ENCODE measurements at places on chromosomes 2 and 18. TPM values are rescaled to one million over a fixed set of nuclear protein-coding genes. Genes with fewer than 3 reads are reported as not detected.
A peak's percentile ranks its signal among the peaks of the same experiment; 100 is the strongest.

DNA sequence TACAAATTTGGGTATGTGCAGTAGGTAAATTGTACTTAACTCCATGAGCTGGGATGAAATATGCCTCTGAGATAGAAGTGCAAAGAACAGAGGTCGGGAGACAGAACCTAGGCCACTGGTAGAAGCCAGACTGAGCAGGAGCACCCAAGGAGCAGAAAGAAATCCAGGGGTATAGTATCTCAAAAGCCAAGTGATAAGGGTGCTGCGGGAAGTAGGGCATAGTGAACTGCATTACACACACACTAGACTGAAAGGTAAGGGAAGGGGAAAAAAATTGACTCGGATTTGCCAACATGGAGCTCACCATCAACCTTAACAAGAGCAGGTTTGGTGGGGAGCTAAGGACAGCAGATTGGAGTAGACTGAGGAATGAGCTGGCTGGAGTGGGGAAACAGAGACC lies 89.3 kb upstream of the TMEM247 start:
- H3K36me3 ChIP-seq = peaks cover 11% of the 10 kb centered on the region
- H3K27me3 ChIP-seq = no peaks in the 10 kb centered on the region
- H3K27ac ChIP-seq = peak overlapping the region; percentile 33
- no peak for DNase-seq

- no peaks in the 10 kb centered on the region for H3K4me1 ChIP-seq
- H3K27ac ChIP-seq = no peak overlapping the region
- no peaks in the 10 kb centered on the region for H3K36me3 ChIP-seq
- no peaks in the 10 kb centered on the region for H3K27me3 ChIP-seq
Measured at GRCh38 chr2:24546669-24547068, 55.6 kb downstream of the NCOA1 start.

DNA sequence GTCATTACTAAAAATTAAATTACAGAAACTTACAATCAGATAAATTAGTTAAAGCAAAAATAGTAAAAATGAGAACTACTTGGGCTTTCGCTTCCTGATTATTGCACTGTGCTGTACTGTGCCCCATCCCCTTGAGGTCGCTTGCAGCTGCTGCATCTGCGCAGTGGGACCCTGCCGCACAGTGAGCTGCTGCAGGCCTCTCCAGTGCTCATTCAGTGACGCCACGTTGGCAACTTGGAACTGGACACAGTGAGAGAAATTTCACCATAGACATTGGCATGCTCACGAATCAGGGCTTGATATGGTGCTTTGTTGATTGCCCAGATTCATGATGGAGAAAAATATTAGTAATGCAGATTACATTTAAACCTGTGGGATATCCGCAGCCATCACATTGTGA lies 290.8 kb upstream of the MYT1L start:
- no peak overlapping the region for H3K27ac ChIP-seq
- no peaks in the 10 kb centered on the region for H3K4me1 ChIP-seq
- no peaks in the 10 kb centered on the region for H3K27me3 ChIP-seq
- no peaks in the 10 kb centered on the region for H3K36me3 ChIP-seq

- H3K4me1 ChIP-seq = no peaks in the 10 kb centered on the region
Measured at GRCh38 chr2:141927536-141927935, 203.3 kb downstream of the LRP1B start.

- no peaks in the 10 kb centered on the region for H3K36me3 ChIP-seq
- H3K4me1 ChIP-seq = no peaks in the 10 kb centered on the region
- no peak overlapping the region for H3K27ac ChIP-seq
- H3K4me3 ChIP-seq = no peak overlapping the region
Measured at GRCh38 chr2:21461754-21462240, 338.0 kb downstream of the TDRD15 start.

GRCh38 chr2:138640921-138641676 lies 139.1 kb downstream of the NXPH2 start:
- no peaks in the 10 kb centered on the region for H3K36me3 ChIP-seq
- no peak for DNase-seq
- no peak overlapping the region for H3K4me3 ChIP-seq
- no peaks in the 10 kb centered on the region for H3K4me1 ChIP-seq
- H3K27me3 ChIP-seq = no peaks in the 10 kb centered on the region

Gene FRZB
- polyA plus RNA-seq = 1.9 TPM

- peaks cover 17% of the 10 kb centered on the region for H3K4me1 ChIP-seq
- H3K27me3 ChIP-seq = no peaks in the 10 kb centered on the region
- H3K36me3 ChIP-seq = no peaks in the 10 kb centered on the region
- DNase-seq = no peak
Measured at GRCh38 chr18:25099895-25100294, 252.1 kb downstream of the ZNF521 start.

DNA sequence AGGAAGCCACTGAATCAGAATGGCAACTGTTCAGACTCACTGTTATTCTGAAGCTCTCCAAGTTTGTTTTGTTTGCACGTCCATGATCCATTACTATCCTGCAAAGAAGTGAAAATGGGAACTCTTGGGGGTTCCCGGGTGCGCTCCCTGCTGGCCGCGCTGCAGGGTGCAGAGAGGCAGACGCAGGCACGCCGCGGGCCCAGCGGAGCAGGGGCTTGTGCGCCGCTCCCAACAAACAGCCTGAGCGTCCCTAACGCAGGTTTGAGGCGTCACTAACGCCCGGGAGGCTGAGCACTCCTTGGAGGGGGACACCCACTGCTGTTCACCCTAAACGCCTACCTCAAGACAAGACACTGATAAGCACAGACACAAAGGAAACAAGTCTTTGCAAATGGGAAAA lies 14.3 kb upstream of the PIEZO2 start:
- no peak overlapping the region for H3K27ac ChIP-seq
- no peaks in the 10 kb centered on the region for H3K4me1 ChIP-seq
- DNase-seq = peak; percentile 9
- H3K27me3 ChIP-seq = no peaks in the 10 kb centered on the region
- no peaks in the 10 kb centered on the region for H3K36me3 ChIP-seq
